Iris pigment epithelial cell (primary cell): ENCODE measurements at places on chromosomes 7 and 10.

- peak; percentile 85 for DNase-seq
These were observed 354.2 kb downstream of the DNAJB6 start for GRCh38 chr7:157690833-157691585.

DNA sequence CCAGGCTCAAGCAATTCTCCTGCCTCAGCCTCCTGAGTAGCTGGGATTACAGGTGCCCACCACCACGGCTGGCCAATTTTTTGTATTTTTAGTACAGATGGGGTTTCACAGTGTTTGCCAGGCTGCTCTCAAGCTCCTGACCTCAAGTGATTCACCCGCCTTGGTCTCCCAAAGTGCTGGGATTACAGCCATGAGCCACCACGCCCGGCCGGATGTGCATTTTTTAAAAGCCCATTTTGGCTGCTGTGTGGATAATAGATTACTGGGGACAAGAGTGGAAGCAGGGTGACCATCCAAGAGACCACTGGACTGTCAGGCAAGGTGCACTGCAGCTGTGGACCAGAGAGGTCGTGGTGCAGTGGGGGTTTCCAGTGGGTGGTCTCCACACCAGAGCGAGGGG is 21.4 kb downstream of the HKDC1 start:
- DNase-seq: no peak

- no peak for DNase-seq
These were observed 329.4 kb downstream of the TFEC start for GRCh38 chr7:115701141-115701540.

DNA sequence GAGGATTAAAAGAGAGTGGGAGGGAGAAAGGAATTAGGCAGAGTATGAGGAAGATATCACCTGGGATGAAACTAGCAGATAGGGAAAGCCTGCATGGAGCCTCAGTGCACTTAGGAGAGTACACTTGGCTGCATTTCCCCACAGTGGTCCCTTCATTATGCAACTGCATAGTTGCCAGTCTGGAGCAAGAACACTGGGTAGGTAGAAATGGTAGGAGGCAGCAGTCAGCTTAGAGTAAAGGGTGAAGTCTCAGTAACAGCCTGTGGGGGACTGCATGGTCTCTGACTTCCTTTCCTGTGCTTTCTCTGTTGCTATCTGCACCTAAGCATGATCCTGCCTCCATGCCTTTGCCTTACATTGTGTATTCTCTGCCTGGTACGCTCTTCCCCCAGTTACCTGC is 14.0 kb upstream of the PCGF5 start:
- no peak for DNase-seq
